ENCODE measurements at places on chromosomes 12 and 14.

DNA sequence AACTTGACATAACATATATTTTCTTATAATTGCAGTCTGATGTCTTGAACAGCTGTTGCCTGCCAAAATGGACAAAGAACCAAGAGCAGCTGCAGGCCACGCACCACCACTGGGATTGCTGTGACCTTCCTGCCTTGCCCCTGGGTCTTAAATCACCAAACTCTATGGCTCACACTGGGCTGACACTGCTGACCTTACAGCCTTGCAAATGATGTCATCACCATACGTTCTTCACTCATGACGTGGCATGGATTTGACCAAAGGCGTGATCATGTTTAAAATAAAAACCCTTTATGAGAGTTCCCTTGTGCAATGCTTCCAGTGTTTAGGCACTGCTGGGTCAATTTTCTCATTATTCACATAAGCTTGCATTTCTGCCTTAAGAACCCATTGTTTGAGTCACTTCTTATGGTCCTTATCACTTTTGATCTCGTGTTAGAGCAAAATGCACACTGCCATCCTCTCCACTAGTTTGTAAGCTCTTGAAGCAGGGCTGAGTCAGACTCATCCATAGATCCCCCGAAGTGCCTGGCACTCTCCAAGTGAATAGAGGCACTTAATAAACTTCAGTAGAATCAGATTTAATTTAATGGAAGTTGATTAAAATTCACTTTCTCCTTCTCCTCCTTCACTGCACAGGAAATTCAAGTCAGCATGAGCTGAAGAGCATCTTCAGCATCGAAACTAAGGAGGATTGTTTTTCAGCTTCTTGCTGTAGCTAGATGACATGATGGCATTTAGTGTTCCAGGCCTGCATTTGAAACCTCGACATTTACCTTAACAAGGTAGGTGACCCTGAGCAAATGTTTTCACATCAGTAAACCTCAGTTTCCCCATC, 132.4 kb upstream of the PZP start:
- DNase-seq: no peak

GRCh38 chr12:288687-289086, 26.1 kb upstream of the SLC6A13 start:
- DNase-seq: no peak

GRCh38 chr12:10709808-10710207, 13.3 kb downstream of the YBX3 start:
- no peak for DNase-seq

DNA sequence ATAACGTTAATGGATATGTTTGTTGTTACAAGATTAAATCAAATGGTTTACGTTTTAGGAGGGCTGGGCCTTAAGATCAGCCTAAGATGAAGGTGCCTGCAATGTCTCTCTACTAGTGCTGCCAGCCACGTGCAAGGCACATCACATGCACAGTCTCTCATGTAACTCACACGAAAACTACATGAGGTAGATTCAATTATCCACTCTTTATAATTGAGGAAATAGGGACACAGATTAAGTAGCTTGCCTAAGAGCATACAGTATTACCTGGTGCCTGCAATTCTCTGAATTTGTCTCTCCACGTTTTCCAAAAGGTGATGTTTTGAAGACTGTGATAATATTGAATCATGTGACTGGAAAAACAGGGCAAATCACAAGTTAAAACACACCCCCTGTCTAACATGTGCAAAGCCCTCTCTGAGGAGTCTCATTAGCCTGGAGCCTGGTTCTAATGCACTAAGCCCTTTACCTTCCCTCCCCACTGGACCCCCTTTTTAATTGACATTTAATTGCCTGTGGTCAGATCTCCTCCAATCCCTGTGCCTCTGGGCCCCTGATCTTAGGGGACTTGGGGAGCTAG, 14.6 kb upstream of the ATP2A2 start:
- DNase-seq: no peak

- DNase-seq: no peak
Observed at GRCh38 chr14:52735921-52736489, 6.0 kb downstream of the STYX start.

DNA sequence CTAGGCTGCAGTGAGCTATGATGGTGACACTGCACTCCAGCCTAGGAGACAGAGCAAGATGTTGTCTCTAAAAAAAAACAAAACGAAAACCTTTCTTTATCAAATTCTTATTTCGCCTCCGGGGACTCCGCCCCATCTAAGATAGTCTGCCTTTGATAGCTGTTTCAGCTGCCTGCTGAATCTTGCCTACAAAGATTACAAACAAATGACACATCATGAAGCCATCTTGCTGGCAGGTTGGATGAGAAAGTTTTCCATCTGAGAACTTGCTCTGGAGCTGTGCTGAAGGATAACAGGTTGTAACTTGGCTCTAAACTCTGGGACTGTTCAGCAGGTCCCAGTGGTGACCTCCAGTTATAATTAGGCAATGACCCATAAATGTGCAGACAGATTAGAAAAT, 41.8 kb upstream of the AEBP2 start:
- DNase-seq: no peak

GRCh38 chr12:92556141-92556540, 146.6 kb upstream of the PLEKHG7 start:
- no peak for DNase-seq

Measured in activated CD8-positive, alpha-beta memory T cell treated with anti-CD3 and anti-CD28 coated beads for 48 hours (primary cell).